CD4-positive, alpha-beta memory T cell (primary cell): ENCODE measurements at places on chromosomes 16 and 17.

GRCh38 chr16:22692034-22692433 is 121.9 kb upstream of the HS3ST2 start:
- no peak overlapping the region for H3K27ac ChIP-seq
- H3K4me1 ChIP-seq: no peaks in the 10 kb centered on the region
- no peak overlapping the region for H3K4me3 ChIP-seq
- no peaks in the 10 kb centered on the region for H3K27me3 ChIP-seq
- DNase-seq: no peak
- H3K36me3 ChIP-seq: no peaks in the 10 kb centered on the region

- peak overlapping the region; percentile 74 for H3K27ac ChIP-seq
- peaks cover 54% of the 10 kb centered on the region for H3K4me1 ChIP-seq
- peak; percentile 22 for DNase-seq
- H3K27me3 ChIP-seq: no peaks in the 10 kb centered on the region
- peak overlapping the region; percentile 64 for H3K4me3 ChIP-seq
- H3K36me3 ChIP-seq: no peaks in the 10 kb centered on the region
Measured at GRCh38 chr16:81003610-81004460, 2.9 kb downstream of the CMC2 start.

DNA sequence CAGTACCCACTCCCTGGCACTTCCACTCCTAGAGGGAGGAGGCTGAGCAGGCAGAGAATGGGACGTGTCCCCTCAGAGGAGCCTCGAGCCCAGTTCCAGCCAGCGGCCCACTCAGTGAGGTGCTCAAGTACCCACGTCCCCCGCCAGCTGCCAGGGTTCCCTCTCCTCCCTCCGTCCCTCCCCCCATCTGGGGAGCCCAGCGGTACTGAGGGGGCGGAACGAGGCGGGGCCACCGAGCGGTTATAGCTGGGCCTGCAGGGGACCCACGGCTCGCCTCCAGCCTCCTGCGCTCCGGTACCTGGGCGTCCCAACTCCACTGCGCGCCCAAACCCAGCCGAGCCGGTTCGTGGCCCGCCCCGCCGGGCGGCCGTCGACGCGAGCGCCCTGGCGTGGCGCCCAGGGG is at the start of gene NPW:
TSS of gene NPW (plus strand) at position 268 of the 403 bp plus-strand sequence.
- peaks cover 14% of the 10 kb centered on the region for H3K4me1 ChIP-seq
- no peak within 1 kb of the TSS for H3K4me3 ChIP-seq
- H3K27ac ChIP-seq: no peak within 1 kb of the TSS
- no peak for DNase-seq

DNA sequence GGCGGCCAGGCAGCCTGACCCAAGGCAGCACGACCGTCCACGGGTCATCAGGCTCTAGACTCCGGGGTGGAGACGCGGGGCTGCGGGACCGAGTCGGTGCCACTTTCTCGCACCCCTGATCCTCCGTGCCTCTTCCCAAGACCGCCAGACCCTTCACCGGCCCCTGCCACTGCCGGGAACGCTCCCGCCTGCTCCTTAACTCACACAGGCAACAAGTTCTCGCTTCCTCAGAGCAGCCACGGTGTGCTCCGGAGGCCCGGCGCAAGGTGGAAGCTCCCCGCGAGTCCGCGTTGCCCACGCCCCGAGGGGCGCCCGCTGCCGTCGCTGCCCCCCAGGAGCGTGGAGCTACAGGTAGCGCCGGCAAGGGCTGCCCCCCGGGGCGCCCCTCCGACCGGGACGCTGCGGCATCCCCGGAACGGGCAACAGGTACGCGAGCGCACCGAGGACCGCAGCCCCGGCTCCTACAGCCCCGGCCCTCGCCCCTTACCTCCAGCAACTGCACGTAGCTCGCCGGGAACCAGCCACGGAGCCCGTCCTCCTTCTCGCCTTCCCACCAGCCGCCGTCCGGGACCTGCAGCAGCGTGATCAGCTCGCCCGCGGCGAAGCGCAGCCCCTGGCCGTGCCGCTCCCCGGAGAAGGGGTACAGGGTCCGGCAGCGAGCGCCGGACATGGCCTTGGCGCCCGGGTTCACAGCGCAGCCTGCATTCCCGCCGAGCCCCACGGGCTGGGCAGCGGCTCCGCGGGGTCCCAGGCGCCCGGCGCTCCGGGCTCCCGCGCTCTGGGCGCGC is 491 bp downstream of the GAS7 start:
- H3K36me3 ChIP-seq: no peaks in the 10 kb centered on the region
- H3K4me1 ChIP-seq: peaks cover 5% of the 10 kb centered on the region
- no peak for DNase-seq
- H3K4me3 ChIP-seq: no peak overlapping the region
- H3K27ac ChIP-seq: no peak overlapping the region

- H3K4me1 ChIP-seq: peaks cover 7% of the 10 kb centered on the region
- no peak overlapping the region for H3K4me3 ChIP-seq
- H3K27me3 ChIP-seq: no peaks in the 10 kb centered on the region
- DNase-seq: no peak
Measured at GRCh38 chr17:76545918-76546555, 6.2 kb downstream of the PRCD start.

- H3K4me1 ChIP-seq: no peaks in the 10 kb centered on the region
- H3K27ac ChIP-seq: no peak overlapping the region
- H3K4me3 ChIP-seq: no peak overlapping the region
- DNase-seq: no peak
- H3K27me3 ChIP-seq: no peaks in the 10 kb centered on the region
- no peaks in the 10 kb centered on the region for H3K36me3 ChIP-seq
Measured at GRCh38 chr17:70011750-70012149, 63.3 kb upstream of the KCNJ16 start.

GRCh38 chr16:70777973-70778406 is 23.0 kb downstream of the VAC14 start:
- no peaks in the 10 kb centered on the region for H3K27me3 ChIP-seq
- H3K4me3 ChIP-seq: no peak overlapping the region
- H3K4me1 ChIP-seq: no peaks in the 10 kb centered on the region
- no peak overlapping the region for H3K27ac ChIP-seq
- H3K36me3 ChIP-seq: peaks cover 45% of the 10 kb centered on the region
